ENCODE measurements at places on chromosomes 1 and 21. TPM values are rescaled to one million over a fixed set of nuclear protein-coding genes. Genes with fewer than 3 reads are reported as not detected.

ST6GALNAC3 gene
- polyA plus RNA-seq = 0.29 TPM

ALX3 gene
- 0.04 TPM for polyA plus RNA-seq

KRTAP7-1 gene
- polyA plus RNA-seq = not detected

ZNF683 gene
- polyA plus RNA-seq = 0.28 TPM

AK4 gene
- polyA plus RNA-seq = 24.0 TPM

RIMKLA gene
- polyA plus RNA-seq = 0.12 TPM

LDLRAD1 gene
- polyA plus RNA-seq = 0.31 TPM
